ENCODE measurements at places on chromosomes 11 and 22.
A peak's percentile ranks its signal among the peaks of the same experiment; 100 is the strongest.

GRCh38 chr11:121425828-121426227 lies 26.3 kb upstream of the SORL1 start:
- DNase-seq = no peak

DNA sequence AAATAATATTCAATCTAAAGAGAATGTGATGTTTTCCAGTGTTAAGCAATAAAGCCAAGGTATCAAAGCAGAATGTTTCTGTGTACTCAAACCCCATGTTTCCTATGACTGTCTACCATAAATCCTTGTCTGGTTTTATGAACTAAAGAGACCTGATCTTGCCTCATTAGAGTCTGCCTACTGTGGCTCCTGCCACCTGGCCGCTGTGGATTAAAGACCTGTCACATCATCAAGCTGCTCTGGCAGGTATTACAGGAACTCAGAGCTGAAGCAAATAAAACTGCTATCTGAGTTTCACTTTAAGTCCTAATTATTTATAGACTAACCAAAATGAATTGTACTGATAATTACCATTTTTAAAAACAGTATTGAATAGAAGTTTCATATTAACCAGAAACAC lies 207.8 kb upstream of the CCDC90B start:
- DNase-seq = no peak

GRCh38 chr11:22460181-22460580 lies 122.0 kb downstream of the SLC17A6 start:
- DNase-seq = no peak

DNA sequence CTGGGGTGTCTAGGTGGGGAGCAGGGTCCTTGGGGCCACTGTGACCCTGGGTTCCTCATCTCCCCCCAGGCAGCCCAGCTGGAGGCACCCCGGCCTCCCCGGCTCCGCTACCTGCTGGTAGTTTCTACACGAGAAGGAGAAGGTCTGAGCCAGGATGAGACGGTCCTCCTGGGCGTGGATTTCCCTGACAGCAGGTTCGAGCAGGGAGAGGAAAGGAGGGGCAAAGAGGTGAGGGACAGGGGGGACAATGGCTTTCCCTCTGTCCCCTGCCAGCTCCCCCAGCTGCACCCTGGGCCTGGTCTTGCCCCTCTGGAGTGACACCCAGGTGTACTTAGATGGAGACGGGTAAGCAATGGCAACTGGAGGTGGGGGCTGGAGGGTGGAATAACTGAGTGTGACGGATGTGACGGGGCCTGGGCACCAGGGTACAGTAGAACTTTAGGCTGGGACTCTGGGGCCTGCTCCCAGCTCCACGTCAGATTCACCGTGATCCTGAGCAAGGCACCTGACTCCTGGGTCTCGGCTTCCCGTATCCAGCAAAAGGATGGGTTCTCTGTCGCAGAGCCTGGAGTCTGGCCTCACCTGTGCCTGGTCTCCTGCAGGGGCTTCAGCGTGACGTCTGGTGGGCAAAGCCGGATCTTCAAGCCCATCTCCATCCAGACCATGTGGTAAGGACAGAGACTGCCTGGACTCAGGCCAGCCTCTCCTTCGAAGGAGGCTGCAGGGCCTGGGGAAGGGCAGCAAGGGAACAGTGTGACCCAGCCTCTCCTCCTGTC lies 3.6 kb downstream of the SSH3 start:
- DNase-seq = peak; percentile 26

- no peak for DNase-seq
Measured at GRCh38 chr22:49793296-49793695, 34.4 kb downstream of the BRD1 start.

DNA sequence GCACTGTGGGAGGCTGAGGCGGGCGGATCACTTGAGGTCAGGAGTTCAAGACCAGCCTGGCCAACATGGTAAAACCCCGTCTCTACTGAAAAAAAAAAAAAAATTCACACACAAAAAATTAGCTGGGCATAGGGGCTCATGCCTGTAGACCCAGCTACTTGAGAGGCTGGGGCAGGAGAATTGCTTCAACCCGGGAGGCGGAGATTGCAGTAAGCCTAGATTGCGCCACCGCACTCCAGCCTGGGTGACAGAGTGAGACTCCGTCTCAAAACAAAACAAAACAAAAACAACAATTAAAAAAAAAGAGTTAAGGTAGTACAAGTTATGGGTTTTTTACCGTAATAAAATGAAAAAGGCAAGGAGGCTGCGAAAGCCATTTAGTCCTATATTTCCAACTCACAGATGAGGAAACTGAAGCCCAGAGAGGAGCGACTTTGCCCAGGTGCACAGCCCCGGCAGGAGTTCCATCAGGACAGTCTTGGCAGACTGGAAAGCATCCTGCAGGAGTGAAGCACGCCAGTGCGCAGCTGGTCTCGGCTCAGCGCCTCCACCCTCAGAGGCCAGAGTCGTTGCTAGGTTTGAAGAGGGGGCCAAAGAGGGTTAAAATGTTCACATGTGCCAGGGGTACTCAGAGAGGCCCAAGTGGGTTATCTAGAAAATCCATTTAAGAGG lies 3.8 kb upstream of the FADS3 start:
- no peak for DNase-seq

GRCh38 chr11:95727111-95727510 lies 62.5 kb downstream of the FAM76B start:
- DNase-seq = no peak

DNA sequence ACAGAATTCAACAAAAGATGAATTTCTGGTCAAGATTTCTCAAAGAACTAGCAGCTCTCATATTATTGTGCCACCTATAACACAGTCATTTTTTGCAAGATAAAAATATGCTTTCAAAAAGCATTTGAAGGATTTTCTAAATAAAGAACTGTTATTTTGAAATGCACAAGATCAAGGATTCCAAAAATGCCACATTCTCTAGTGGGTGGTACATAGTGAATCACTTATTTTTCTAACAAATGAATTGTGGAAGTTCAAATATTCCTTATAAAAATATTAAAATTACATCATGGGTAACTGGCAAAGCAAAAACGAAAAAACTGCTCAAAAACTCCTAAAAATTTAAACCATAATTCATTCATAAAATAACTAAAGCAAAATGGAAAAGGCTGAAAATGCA lies 2.1 kb downstream of the RNF141 start:
- no peak for DNase-seq

DNA sequence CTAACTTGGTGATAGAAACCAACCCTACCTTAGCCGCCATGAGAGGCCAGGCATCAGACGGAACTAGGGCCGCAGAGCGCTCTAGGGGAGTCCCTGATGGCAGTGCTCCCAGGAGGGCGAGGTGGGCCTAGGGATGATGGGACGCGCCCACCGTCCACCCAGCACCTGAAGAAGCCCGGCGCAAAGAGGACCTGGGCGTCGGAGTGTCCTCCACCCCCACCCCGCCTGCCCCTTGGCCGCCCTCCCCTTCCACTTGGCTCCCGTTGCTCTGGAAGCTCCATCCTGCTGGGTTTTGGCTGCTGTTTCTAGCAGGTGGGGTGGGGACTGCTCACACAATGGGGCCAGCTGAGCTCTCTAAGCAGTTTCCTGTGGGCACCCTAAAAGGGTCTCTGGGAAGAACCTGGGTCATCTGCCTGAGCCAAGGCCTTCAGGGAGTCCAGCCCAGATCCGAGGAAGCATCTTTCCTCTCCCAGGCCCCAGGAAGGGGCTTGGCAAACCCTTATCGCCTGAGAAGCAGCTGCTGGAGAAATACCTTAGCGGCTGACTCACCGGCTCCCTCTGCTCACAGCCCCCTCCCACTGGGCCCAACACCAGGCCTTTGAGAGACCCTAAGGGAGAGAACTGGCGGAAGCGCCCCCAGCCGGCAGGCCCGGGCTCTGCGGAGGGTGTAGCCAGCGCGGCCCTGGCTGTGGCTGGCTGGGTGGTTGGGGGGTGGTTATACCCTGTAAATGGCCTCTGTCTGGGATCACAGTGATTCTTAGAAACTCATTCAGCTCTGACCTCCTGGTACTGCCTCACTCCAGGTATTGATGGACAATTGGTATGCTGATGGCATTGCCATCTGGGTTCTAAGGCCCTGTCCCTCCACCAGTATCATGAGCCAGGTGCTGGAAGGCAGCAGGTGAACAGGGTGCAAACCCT lies 19.3 kb downstream of the CREB3L1 start:
- DNase-seq = no peak

GRCh38 chr11:93843906-93844305 lies 6.5 kb downstream of the VSTM5 start:
- peak; percentile 5 for DNase-seq

DNA sequence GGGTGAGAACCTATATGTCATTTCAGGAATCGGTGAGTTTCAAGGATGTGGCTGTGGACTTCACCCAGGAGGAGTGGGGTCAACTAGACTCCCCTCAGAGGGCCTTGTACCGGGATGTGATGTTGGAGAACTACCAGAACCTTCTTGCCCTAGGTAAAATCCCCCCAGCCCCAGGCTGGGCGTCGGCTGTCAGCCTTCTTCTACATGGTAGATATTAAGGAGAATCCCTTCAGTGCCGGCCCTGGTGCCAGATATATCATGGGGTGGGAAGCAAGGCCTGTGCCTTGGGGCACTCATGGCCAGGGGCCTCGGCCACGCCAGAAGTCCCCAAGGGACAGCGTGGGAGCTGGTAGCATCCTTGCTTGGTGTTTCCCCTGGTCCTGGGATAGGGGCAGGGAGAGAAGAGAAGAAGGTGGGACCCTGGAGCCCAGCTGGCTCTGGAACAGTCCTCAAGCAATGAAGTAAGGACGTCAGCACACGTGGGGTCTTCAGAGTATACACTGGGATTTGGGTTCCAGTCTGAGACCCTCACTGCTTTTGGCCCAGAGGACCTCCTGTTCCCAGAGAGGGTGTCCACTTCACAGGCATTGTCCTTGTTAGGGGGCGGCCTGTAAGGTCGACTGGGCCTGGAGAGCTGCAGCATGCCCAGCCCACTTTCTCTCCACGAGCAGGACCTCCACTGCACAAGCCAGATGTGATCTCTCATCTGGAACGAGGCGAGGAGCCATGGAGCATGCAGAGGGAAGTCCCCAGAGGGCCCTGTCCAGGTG lies 6.8 kb downstream of the ZNF74 start:
- DNase-seq = no peak

DNA sequence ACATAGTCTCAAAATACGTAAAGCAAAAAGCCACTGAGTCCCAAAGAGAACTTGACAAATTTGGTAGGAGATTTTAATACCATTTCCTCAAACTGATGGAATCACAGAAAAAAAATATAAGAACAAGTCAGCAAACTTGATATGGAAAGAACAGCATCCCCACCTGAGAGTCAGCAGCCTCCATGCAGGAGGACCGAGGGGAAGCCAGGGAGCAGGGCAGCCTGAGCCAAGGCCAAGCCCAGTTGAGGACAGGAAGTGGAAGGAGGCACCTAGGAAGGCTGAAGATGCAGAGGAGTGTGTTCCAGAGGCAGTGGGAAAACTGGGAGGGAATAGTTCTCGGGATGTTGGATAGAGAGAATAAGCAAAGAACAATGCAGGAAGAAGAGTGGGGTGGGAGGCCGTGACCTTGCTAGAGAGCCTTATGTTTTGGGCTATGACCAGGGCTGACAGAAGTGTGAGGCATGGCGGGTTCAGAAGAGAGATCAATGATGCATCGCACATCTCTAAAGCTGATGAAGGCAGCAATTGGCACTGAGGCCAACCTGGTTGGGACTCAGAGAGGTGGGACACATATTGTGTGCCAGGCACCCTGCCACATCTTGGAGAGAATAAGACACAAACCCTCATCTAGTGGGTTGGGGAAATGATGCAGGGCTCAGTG lies 15.4 kb downstream of the APOA4 start:
- no peak for DNase-seq

DNA sequence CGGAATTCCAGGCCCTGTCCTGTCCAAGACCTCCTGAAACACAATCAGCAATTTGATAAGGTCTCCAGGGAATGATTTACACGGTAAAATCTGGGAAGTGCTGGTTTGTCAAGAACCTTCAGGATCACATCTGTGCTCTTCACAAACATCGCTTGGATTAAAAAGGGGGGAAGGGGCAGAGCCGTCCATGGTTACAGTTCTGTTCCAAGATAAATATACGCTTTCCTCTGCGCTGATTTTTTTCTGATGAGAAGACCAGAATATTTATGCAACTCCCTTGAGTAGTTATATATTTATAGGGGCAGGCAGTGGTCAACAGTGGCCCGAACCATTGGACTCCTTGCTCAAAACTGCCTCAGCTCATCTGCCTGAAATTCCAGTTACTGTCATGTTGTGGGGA lies 9.2 kb upstream of the APOL5 start:
- DNase-seq = no peak

GRCh38 chr22:23156286-23156685 lies 11.0 kb downstream of the RAB36 start:
- no peak for DNase-seq

- DNase-seq = no peak
Measured at GRCh38 chr11:114598461-114598860, 2.9 kb upstream of the NXPE4 start.

DNA sequence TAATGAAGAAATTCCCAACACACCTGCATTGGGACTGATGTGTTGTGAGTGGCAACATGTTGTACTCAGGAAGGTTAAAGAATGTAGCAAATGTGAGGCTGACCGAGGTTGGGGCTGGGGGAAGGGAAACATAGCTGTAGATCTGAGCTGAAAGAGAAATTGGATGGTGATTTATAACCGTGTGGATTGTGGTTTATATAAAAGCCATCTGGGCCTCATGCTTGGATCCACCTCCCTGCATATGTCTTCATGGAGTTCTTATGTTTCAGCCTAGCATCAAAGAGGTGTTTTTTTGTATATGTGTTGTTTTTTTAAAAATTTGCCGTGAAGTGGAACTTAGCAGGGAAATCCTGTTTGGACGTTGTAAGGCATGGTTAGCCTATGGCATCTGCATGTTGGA lies 141.3 kb downstream of the NAV2 start:
- DNase-seq = no peak

GRCh38 chr11:109644152-109644551 lies 222.2 kb downstream of the C11orf87 start:
- no peak for DNase-seq

DNA sequence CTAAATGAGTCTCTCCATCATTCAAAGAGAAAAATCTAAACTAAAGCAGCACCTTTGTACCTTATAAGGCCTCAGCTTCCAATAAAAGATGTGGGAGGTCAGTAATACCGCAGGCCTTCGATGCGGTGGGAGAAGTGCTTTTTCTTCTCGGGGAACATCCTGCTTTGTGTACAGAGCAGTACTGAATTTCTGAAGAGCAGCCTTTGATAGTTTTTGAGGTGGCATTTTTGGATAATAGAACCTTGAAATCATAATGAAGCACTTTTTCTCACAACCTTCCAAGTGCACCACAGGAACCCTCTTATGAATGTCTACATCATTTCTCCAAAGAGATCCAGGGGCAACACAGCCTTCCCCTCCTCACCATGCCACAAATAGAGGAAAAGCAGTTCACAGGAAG lies 39.6 kb downstream of the LRRC4C start:
- DNase-seq = no peak
